Fibroblast of skin of left biceps (primary cell): ENCODE measurements at places on chromosomes 3 and 15.

DNA sequence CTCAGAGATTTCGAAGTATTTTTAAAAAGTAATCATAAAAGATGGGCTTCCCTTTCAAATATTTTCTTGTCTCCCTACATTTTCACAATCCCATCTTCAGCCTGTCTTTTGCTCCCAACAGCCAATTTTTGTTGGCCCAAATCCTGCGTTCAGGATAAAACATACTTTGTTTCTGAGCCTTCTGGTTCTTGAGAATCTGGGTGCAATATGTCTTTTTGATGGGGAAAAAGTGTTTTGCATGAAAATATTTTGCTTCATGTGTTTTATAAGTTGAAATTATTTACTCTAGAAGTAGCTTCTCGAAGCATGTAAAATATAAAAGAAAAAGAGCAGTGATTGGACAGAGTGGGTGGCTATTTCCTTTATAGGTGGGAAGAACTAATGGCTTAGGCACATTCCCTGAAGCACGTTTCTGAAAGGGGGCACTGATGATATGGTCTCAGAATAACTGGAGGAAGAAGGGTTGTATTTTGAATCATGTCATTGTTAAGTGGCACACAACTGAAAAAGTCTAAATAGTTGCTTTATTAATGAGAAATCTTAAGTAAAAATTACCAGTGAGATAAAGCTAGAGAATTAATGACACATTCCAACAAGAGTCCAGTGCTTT, 3.9 kb downstream of the UNC13C start:
- no peak for DNase-seq

DNA sequence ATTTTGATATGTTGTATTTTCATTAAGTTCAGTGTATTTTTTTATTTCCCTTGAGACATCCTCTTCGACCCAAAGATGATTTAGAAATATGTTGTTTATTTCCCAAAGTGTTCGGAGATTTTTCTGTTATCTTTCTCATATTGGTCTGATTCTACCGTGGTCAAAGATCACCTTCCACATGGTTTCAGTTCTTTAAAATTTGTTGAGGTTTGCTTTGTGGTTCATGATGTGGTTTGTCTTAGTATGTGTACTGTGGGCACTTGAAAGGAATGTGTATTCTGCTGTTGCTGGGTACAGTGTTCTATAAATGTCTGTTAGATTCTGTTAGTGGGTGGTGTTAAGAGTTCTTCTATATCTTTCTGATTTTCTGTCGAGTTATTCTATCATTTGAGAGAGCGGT, 103.4 kb upstream of the FHIT start:
- no peak for DNase-seq

DNA sequence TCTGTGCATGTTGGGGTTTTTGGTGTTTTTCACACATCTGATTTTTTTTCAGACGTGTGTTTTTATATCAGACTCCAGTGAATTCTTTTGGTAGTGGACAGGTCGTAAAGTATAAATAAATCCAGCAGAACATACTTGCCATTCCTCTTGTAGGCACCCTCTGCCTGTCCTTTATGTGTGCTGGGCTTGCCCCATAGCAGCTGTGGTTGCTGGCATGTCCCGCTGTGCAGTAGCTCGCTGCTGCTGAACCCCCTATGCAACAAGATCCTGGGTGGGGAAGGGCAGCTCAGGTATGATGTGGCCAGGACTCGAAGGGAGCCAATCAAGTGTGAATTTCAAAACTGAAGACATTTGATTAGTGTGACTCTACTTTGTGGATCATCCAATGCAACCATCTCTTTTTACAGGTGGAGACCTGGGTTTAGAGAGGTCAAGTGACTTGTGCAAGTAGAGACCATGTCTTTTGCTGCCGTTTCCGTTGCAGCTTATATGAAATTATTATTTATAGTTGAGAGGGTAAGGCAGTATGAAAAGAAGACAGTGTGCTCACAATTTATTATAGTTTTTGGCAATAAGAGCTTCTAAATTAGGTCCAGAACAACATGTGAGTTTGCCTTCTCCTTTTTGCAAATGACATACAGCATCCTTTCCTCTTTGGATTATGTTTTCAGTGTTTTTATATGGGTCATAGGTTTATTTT, 350.8 kb upstream of the C2CD4B start:
- DNase-seq = no peak

- no peak for DNase-seq
Observed at GRCh38 chr3:98886525-98886924, 15.0 kb downstream of the DCBLD2 start.

DNA sequence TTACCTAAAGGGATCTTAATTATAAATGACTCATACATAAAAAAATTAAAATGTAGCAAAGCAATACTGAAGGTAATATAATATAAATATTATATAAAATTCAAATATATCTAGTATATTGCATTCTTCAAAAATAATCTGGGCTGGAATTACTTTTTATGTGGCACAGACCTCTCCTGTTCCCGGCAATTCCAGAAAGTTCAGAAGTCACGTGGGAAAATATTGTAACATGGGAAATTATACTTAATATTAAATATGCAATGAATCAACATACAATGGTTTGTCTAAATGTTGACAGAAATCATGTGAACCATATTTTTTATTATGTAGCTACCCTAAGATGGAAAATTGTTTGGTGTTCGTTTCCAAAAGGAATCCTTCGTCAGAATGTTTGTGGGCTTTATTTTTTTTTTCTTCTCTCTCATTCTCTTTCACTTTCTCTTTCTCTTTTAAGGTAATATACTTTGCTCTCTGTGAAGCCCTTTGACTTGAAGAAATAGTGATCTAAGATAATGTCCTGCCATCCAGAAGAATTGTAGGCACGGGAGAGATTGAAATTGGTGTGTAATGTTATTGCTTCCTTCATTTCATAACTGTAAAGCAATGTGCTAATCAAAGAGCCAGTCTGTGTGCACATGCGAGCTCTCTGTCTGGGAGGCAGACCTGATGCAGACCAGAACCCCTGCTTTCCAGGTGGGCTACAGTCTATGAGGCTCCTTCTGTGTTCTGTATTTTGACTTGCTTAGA, 559.4 kb downstream of the NR2F2 start:
- DNase-seq = no peak

GRCh38 chr3:187504435-187504834, 136.2 kb downstream of the RTP4 start:
- DNase-seq = no peak

GRCh38 chr3:85148036-85148435, 189.2 kb downstream of the CADM2 start:
- DNase-seq = no peak

DNA sequence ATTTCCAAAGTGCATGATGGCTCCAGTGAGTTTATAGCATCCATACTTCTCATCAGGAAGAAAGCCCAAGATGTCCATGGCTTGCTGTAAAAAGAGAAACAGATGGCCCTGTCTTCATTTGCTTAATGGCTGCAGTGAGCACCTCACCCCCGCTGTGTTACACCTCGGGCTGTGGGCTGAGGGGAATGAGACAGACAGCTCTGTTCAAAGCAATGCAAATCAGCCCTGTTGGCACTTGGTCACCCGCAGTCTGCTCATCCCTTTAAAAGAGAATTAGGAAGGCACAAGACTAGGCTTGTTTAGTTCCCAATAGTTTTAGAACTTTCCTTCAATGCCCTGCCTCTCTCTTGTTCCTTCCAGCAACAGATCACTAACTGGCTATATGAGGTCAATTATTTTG, 25.2 kb downstream of the MYH15 start:
- no peak for DNase-seq

DNA sequence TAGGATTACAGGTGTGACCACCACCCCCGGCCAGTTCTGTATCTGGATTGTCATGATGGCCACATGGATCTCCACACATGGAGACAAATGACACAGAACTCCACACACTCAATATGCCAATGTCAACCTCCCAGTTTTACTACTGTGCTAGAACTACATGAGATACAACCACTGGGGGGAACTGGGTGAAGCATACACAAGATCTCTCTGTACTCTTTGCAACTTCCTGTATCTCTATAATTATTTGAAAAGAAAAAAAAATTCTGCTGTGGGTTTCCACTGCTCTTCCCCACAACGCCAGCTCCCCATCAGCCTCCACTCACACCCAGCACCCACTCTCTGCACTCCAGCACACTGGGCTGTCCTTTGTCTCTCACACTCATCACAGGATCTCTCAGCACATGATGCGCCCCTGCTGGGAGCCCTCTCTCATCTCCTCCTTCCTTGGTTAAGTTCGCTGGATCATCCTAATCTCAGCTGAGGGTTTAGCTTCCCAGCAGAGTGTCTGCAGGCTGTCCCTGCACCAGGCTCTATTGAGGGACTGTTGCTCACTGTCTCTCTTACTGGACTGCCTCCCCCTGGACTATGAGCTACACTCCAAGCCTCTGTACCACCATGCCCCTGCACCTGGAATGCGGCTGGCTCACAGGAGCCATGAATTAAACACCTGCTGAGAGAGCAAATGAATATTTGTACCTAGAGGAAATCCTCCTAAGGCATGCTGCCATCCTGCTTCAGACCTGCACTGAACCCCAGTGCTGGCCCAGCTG, 10.7 kb upstream of the RAB43 start:
- no peak for DNase-seq

GRCh38 chr3:2684046-2684445, 426.1 kb downstream of the IL5RA start:
- no peak for DNase-seq

DNA sequence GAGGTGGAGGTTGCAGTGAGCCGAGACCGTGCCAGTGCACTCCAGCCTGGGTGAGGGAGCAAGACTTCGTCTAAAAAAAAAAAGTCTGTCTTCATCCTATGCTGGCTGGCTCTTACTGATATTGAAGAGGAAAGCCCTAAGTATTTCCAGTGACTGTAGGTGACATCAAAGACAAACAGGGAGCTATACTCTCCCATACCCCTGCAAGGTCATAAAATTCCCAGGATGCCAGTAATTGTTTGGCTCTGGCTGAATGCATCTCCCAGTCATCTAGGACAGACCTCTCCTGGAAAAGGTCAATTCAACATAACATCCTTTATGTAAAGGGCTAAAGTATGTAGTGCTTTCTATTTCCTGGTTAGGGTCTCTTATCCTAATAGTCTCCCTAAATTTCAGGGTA, 8.0 kb downstream of the ZBBX start:
- DNase-seq = no peak

DNA sequence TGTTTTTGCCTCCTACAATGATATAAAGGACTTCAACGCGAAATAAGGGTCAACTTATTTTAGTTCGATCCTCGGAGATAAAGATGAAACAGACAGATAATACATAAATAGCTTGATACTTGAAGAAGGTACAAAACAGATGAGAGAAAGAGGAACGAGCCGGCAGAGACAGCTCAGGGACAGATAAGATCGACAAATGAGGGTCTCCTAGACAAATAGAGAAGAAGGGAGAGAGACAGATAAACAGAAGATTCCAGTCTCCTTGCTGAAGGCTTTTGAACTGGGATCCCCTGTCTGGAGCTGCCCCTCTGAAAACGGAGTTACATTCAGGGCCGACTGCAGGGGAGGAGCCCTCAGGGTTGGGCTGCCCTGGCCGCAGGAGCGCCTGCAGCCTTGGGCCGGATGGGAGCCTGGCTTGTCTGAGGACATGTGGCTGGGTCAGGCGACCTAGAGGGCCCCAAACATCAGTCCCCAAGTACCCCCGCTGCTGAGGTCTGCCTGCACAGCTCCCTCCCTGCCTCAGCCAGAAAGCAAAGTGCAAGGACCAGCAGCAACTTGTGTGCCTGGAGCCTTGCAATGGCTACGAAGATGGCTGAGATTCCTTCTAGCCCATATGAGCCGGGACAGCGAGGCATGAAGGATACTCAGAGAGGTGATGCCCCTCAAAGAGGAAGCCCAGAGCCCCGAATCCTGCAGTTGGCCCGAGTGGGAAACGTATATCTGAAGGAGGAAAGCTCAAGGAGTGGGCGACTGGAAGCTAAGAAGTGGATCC, 926 bp upstream of the SKOR1 start:
- no peak for DNase-seq
